Frontal cortex (tissue), 4 donors: ENCODE measurements at places on chromosomes 3 and 15. TPM values are rescaled to one million over a fixed set of nuclear protein-coding genes. Genes with fewer than 3 reads are reported as not detected.

GRCh38 chr15:85793641-85794597, 806 bp downstream of the KLHL25 start:
- no peak for DNase-seq

DNA sequence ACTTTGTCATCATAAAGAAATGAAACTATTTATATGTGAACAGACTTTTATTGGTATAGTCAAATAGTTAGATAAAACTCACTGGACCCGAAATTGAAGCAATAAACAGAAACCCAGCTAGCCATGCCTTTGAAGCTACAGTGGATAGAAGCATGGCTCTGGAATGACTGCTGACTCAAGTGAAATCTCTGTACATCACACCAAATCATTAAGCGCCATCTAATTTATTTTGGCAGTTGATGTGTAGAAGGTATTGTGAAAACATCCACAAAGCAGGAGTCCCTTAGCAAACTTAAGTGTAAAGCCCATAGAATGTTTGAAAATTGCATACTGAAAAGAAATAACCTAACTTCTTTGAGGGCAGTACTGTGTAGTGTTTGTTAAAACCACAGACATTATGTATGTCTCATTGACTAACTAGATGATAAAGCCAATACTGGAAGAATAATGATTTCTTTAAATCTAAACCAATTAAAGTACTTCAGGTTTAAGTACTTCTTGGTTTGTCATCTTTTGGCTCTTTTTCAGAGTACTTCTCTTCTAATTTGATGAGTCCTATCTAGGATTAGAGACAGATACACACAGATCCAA, 42.8 kb upstream of the FBXL22 start:
- no peak for DNase-seq

GRCh38 chr3:183730361-183730760, 32.8 kb downstream of the YEATS2 start:
- no peak for DNase-seq

DNA sequence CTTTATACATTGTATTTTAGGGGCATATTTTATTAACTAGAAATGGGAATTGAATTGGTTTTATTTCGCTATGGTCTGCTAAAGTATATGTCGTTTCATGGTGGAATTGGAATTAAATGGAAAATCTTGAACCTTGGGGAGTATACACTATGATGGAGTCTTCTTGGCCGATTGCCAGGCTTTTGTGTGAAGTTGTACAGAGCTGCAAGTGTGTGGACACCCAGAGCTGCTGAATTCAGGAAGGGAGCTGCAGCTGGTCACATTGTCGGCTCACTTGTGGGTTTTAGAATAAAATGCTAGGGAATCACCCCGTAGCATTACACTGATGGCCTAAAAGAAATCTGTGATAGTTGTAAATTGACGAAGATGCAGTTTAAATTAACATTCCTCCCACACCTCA, 35.1 kb downstream of the USP3 start:
- no peak for DNase-seq

GRCh38 chr3:54079314-54079713, 43.0 kb upstream of the CACNA2D3 start:
- DNase-seq, result no peak

The IL17RD gene
- total RNA-seq, result 31.0 TPM

The ASB14 gene
- total RNA-seq, result under 0.01 TPM
